Activated naive CD4-positive, alpha-beta T cell treated with anti-CD3 and anti-CD28 coated beads, Interleukin-2, amount 10 ng/mL, durations not matched to agents 7 days and 5 days (primary cell): ENCODE measurements at places on chromosomes 2 and 18.

- no peak for DNase-seq
Measured at GRCh38 chr18:5155218-5155906, 41.7 kb downstream of the AKAIN1 start.

DNA sequence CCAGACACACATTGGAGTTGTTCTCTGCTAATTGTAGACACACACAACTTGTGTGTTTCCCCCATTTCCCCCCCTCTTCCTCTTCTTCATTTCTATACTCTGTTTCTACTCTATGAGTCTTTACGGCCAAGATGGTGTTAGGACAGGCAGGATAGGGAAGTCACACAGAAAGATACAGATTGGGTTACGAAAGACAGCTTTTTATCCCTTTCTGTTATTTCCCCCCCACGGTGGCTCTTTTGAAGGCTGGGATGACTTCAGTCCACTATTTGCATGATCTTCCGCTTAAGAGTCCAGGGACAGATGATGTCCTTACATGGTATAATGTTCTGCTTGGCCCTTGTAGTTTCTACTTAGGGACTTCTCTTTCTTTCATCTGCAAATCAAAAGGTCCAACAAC lies 1.6 kb upstream of the EMILIN2 start:
- DNase-seq = no peak

DNA sequence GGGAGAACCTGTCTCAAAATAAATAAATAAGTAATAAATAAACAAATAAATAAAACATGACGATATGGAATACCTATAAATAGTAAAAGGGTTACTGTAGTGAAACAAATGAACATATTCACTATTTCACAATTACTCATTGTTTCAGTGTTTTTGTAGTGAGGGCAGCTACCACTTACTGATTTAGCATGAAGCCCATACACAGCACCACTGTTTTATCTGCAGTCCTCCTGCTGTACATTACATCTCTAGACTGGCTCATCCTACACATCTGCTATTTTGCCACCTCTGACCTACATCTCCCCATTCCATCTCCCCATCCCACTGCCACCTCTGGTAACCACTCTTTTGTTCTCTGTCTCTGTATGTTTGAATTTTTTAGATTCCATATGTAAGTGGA lies 332.7 kb upstream of the SMIM21 start:
- no peak for DNase-seq

DNA sequence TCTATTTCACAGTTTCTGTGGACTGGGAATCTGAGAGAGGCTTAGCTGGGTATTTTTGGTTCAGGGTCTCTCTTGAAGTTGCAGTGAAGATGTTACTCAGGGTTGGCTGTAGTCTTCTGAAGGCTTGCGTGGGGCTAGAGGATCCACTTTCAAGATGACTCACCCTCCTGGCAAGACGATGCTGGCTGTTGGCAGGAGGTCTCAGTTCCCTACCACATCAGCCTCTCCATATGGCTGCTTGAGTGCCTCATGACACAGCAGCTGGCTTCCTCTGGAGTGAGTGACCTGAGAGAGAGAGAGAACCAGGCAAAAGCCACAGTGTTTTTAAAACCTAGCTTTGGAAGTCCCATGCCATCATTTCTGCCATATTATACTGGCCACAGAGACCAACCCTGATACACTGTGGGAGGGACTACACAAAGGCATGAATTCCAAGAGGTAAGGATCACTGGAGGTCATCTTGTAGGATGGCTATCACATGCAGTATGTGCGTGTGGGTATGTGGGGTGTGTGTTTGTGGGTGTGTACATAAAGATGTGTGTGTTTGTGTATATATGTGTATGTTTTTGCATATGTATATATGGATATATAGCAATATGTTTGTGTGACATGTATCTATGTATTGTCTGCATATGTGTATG lies 25.1 kb downstream of the DNPEP start:
- no peak for DNase-seq

- peak; percentile 61 for DNase-seq
Measured at GRCh38 chr2:230974096-230974913, 21.6 kb upstream of the SPATA3 start.

GRCh38 chr2:69509011-69509749 lies 71.9 kb upstream of the NFU1 start:
- no peak for DNase-seq

DNA sequence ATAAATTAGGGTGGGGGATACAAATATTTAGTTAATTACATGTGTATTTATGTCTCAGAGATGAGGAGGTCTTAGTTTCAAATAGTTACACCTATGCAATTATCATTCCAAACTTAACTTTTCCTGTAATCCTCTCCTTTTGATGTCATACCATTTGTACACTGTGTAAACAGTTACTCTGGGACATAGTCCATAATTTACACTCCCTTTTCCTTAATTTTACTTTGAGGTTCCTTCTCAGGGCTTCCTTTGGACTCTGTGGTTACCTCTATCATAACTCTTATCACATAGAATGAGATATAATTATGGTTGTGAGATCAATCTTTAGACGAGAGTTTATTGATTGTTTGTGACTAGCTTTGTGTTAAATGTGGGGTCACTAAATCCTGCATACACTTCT lies 84.4 kb downstream of the DPP10 start:
- no peak for DNase-seq

- no peak for DNase-seq
Measured at GRCh38 chr2:38498045-38498481, 104.7 kb downstream of the HNRNPLL start.
